HEK293T (cell line): ENCODE measurements at places on chromosomes 2 and 18.
A peak's percentile ranks its signal among the peaks of the same experiment; 100 is the strongest.

DNA sequence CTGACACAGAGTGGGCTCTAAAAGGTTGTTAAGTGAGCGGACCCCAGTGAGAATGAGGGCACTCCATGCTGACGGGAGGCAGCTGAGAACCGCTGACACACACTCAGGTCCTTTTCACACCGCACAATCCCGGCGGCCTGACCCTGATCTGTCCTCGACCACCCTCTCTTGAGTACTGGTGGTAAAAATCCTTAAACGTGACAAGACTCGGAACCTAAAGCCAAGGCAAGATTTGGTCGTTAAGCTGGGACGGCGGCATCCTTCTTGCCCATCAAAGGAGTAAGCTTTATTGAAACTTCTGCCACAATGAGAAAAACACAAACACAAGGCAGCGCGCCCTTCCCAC lies 569 bp downstream of the TMX3 start:
- DNase-seq = peak; percentile 11

GRCh38 chr2:174878537-174879147 lies 114.4 kb upstream of the CHRNA1 start:
- DNase-seq = peak; percentile 12

GRCh38 chr2:206225435-206226232 lies 48.8 kb upstream of the ZDBF2 start:
- no peak for DNase-seq

- DNase-seq = no peak
These were observed 296.9 kb downstream of the SATB2 start for GRCh38 chr2:199160677-199161465.

GRCh38 chr18:61842146-61842545 lies 50.7 kb downstream of the RNF152 start:
- no peak for DNase-seq

DNA sequence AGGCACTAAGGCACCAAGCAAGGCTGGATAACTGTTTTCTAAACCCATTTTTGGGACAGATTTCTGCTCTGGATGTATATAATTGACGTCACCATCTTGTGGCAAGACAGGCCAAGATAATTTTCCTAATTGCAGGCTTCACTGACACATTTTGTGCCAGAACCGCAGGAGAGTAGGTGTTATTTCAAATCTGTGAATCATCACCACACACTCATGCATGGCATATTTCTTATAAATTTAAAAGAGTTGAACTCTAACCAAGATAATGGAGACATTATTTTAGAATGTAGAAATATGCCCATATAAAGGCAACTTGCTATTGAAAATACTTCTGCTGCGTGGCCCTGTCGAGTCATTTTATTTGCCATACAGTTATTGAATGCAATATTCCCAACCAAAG lies 68.3 kb upstream of the ACYP2 start:
- no peak for DNase-seq

DNA sequence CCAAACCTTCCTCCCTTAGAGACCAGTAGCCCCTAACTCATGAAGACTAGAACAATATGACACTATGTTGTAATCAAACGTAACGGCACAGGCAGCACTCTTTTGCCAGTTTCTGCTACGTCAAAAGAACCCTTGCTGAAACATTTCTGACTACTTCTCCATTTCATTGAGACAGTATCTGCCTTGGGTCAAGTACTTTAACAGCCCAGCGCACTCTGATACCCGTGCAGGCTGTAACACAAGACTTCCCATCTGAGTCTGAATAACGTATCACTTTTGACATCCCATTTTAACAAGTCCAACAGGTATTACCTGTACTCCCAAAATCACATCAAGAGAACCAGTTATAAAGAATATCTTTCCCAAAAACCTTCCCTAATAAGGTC lies 38.4 kb downstream of the TBC1D8 start:
- no peak for DNase-seq

GRCh38 chr2:77999376-77999775 lies 477.2 kb upstream of the LRRTM4 start:
- no peak for DNase-seq

- DNase-seq = no peak
These were observed 57.5 kb downstream of the MALT1 start for GRCh38 chr18:58728719-58729118.

GRCh38 chr18:56291294-56291693 lies 347.1 kb downstream of the TXNL1 start:
- no peak for DNase-seq

GRCh38 chr2:3143602-3144001 lies 234.0 kb downstream of the EIPR1 start:
- DNase-seq = no peak

DNA sequence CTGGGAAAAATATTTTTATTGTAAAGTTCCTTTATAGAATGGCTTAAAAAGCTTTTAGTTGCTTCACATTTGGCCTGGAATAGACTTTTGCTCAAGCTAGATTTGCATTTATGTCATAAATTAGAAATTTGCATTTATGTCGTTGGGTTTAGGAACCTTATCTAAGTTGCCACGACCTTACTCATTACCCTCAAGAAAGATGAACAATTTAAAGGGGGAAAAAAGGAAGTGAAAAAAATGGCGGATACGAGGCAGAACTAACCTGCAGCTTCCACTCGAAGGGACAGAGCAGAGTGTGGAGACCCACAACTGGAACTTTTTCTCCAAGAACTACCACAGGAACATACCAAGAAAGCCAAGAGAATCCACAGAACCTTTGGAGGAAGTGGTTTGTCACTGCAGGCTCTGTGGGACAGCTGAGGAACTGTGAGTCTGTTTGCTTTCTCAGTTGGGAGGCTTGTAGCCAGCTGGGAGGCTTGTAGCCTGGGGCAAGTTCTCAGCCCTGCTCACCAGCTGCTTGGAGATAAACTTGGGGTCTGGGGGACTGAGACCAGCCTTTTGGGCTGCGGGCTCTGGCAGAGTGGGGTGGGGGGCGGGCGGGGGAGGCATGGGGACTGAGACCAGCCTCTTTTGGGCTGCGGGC lies 349.9 kb upstream of the MEIS1 start:
- no peak for DNase-seq

GRCh38 chr2:235611349-235611748 lies 117.5 kb downstream of the AGAP1 start:
- no peak for DNase-seq

DNA sequence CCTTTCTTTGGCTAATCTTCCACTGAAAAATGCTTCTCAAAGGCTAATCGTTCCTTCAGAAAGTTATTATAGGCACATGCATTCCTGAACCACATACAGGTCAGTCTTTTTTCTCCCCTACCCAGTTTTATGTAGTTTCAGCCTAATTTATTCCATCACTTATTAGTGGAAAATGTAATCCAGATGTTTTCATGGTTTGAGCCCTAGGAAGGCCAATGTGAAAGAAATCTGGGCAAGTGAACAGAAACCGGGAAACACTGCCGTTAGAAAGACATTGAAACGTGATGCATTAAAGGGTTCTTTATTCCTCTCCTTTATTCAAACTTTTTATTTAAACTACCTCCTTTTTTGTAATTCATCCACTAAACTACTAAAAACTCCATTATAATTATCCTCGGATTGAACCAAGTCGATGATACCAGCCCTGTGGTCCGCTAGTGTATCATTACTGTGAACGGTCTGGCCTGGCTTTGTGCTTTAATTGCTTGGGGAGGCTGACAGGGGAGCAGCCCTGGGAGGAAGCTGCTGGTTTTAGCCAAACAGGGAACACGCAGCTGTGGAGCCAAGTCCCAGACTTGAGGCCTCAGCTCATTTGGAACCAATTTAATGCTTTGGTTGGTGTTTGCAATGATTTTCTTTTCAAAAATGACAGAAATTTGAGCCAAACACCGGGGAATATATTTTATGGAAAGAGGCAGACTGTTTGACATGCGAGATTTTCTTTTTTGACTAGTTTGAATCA lies 149.2 kb downstream of the ARHGAP28 start:
- DNase-seq = no peak

GRCh38 chr2:60519231-60519863 lies 34.1 kb downstream of the BCL11A start:
- no peak for DNase-seq

DNA sequence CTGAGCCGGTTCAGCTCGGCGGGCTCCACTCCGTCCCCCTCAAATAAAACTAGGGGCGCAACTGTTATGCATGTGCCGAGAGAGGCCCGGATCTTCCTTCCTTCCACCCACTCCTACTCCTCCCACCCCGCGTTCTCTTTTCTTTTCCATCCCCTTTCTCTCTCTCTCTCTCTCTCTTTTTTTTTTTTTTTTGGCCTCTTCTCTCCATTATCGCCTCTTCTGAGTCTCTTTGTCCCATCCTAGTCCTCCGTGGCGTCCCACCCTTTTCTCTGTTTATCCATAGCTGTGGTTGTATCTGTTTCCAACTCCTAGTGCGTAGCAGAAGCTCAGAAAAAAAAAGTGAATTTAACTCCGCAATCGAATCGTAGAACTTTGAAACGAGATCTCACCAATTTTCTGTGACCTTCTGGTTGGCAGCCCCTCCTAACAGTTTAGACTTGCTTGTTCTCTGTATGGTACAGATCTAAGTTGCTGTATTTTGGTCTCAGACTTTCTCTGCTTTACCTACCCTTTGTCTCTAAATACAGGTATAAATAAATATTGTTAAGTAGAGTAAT lies 3.6 kb downstream of the RAX start:
- no peak for DNase-seq

- DNase-seq = no peak
These were observed 572.0 kb upstream of the ZEB2 start for GRCh38 chr2:145091967-145092366.

DNA sequence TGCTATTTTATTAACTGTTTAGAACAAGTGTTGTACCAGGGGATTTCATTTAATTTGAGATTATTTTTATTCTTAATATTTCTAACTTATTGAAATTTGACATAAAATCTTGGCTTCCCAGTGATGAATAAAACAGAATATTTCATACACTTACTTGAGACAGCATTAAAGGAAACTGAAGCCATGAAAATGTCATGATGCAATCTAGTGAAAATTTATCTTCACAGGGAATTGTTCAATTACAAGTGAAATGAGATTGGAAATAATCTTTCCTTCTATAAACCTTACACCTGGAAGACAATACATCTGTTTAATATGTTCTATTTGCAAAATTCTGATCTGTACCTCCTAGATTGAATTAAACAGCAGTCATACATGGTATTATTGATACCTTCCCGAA lies 511.0 kb upstream of the CDH7 start:
- no peak for DNase-seq

- no peak for DNase-seq
These were observed 91.0 kb upstream of the CDH19 start for GRCh38 chr18:66694852-66695251.

- no peak for DNase-seq
These were observed 117.2 kb downstream of the CMPK2 start for GRCh38 chr2:6748406-6749067.

- no peak for DNase-seq
These were observed 86.9 kb upstream of the EML6 start for GRCh38 chr2:54636415-54637139.

- DNase-seq = no peak
These were observed 42.6 kb upstream of the RNF152 start for GRCh38 chr18:61935362-61935761.

GRCh38 chr2:126781206-126781605 lies 117.5 kb upstream of the TEX51 start:
- no peak for DNase-seq

DNA sequence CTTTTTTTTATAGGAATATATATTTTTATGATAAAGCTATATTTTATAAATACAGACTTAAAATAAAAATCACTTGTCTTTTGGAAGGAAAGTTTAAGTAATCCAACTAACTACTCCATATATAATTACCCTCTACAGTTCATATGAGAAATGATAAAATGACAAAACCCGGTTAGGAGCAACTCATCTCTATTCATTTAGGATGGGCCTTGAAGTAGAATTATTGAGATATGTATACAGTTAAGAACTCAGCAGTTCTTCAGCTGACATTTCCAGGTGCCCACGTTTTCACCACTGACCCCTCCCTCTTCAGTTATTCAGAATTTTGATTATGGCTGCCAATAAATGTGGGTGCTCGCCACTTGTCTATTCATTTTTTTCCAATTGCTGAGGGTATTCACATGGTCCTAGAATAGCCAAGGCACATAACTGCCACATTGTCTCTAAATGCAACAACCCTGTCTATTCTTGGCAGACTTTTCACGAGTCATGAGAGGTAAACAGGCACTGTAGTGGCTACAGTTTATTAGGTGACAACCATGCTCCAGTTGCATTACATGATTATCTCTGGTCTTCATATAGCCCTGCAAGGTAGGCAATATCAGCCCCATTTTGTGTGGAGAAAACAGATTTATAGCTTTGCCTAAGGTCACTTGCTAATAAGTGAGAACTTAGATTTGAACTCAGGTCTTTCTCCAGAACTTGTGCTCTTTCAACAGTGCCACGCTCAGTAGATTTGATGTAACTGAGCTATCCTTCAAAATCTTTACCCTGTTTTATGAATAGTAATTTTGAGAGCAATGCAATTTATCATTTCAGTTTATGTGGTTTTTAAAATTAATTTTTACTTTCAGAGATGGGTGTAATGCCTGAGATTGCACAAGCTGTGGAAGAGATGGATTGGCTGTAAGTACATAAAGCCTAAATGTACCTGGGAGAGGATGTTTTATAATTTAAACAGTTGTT lies 2.9 kb downstream of the DDX1 start:
- no peak for DNase-seq

- no peak for DNase-seq
These were observed 1260.6 kb upstream of the CELF4 start for GRCh38 chr18:38826247-38826646.

DNA sequence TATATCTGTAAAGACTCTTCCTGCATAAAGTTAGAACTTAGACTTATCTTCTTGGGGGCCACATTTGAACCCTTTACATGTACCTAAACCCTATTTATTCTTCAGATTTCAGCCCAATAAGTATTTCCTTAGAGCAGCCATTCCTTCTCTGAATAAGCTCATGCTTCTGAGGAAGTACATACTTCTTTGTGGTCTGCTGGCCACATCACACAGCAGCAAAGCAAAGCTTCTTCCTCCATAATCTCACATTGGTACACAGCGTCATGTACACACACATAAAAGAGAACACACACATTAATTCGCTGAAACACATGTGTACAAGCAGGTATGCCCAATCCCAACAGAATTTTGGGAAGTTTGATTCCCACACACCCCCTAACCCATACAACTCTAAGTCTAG lies 331.0 kb downstream of the CDH2 start:
- DNase-seq = no peak

DNA sequence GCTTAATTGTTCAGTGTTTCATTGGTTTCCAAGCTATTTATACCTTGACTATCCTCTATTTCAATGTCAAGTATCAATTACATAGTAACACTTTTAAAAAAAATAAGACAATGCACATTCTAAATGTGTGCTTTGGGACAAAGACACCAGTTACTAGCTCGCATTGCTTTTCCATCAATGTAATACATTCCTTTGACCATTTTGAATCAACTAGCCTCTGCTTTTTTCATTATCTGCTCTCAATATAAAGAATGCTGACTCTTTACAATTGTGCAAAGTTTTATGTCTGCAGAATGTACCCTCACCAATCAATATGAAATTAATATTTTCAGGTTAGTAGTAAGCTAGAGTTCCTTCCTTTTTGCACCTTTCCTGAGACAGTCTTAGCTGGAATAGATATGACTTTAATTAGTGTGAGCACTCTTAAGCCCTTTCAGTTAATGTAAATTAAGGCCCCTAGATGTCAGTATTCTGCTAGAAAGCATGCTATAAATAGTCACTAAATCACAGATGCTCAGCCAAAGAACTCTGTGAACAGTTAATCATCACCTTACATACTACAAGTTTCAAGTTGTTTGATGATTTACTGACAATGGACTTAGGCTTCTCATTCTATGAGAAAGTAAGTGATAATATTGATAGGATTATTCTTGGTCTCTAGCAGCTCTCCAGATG lies 413.6 kb downstream of the PTH2R start:
- DNase-seq = no peak

GRCh38 chr2:129780316-129781270 lies 198.9 kb upstream of the RAB6C start:
- DNase-seq = no peak
